ENCODE measurements at places on chromosomes 5 and 9.

DNA sequence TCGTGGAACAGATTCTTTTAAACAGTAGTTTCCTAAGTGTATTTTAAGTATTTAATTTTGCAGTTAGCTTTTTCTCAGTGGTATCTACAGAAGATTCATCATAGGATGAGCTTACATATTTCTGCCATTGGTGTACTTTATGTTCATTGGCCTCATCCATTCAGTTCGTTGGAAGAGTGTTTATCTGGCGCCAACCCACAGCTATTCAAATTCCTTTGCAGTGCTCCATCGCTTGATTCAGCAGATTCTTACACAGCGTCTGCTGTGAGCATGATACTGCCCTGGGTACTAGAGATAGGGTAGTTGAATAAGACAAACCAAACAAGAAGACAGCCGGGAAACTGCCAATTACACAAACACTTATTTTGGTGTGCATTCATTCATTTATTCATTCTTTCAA, 55.1 kb downstream of the NUP214 start:
- DNase-seq: no peak

GRCh38 chr9:114078021-114078780, at the start of gene AMBP:
AMBP (minus strand) TSS chr9:114078300; CDS start chr9:114078209, 91 bp downstream.
- no peak for DNase-seq

GRCh38 chr9:127021664-127022363, 100.6 kb downstream of the ANGPTL2 start:
- no peak for DNase-seq

DNA sequence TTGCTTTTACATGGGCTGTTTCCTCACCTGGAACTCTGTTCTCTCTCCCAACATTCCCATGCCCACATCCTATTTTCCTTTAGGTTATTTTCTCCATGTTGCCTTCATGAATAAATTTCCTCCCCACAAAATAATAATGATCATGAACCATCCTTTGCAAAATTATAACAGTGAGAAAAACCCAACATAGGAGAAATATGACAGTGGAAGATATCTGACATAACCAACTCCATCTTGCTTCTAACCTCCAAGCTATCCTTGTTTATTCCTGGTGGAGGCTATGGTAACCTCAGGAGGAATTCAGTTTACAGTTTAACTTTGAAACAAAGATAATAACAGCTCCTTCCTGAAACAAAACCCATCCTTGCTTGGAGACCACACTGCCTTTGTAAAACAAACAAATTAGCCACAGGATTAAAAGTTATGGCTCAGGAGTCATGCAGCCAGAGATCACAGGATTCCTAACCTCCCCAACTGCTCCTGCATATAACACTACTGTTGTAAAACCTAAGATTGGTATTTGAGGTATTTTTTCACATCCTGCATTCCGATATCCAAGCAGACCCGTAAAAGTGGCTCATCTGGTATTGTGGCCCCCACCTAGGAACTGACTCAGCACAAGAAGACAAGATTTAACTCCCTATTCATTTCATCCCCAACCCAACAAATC, 212.4 kb downstream of the TRIM32 start:
- no peak for DNase-seq

- no peak for DNase-seq
Measured at GRCh38 chr5:139282197-139282557, 11.4 kb upstream of the MATR3 start.

- peak; percentile 47 for DNase-seq
Measured at GRCh38 chr9:78031444-78031892, at the start of gene GNAQ. GNAQ (minus strand) TSS chr9:78031811; CDS start chr9:78031235, 576 bp downstream.

DNA sequence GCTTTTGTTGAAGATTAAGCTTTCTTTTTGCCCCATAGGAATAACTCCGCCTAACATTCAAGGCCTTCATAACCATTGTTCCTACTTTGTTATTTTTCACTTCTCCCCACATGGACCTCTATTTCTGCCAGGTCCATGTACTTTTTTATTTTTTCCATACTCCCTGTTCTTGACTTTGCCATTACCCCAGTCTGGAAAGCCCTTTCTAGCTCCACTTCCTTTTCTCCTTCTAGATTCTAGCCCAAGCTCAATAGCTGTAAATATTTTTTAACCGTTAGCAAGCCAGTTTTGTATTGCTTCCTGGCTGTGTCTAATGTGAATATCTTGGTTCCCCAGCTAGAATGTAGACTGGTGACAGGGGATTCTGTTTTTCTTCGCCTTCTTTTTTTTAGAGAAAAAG, 26.1 kb downstream of the NCBP1 start:
- DNase-seq: no peak

GRCh38 chr5:137145721-137146120, 353.4 kb downstream of the SPOCK1 start:
- no peak for DNase-seq

DNA sequence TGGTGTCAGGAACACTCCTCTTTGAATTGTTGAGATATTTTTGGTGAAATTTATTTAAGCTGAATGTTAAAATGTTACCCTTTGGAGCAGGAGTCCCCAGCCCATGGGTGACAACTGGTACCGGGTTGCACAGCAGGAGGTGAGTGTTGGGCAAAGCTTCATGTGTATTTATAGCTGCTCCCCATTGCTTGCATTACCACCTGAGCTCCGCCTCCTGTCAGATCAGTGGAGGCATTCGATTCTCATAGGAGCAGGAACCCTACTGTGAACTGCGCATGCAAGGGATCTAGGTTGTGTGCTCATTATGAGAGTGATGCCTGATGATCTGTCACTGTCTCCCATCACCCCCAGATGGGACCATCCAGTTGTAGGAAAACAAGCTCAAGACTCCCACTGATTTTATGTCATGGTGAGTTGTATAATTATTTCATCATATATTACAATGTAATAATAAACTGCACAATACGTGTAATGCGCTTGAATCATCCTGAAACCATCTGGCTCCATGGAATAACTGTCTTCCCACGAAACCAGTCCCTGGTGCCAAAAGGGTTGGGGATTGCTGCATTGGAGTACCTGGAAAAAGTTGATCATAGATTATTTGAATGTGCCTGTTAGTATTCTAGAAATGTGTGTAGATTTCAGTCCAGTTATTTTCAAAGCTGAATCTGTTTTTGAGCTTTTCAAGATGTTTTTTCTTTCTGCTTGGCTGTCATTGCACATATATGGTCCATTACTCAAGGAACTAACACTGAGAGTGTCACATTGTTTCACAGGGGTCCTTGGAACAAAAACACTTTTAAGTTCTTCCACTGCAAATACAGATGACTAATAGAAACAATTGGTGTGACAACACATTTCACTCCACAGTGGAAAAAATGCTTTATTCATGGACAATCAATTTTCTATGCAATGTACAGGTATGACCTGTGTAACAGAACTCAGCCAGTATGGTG, 104.6 kb upstream of the TNFAIP8 start:
- DNase-seq: no peak

All from SW 1271 (cell line).